ENCODE measurements at places on chromosomes 5 and 9.

DNA sequence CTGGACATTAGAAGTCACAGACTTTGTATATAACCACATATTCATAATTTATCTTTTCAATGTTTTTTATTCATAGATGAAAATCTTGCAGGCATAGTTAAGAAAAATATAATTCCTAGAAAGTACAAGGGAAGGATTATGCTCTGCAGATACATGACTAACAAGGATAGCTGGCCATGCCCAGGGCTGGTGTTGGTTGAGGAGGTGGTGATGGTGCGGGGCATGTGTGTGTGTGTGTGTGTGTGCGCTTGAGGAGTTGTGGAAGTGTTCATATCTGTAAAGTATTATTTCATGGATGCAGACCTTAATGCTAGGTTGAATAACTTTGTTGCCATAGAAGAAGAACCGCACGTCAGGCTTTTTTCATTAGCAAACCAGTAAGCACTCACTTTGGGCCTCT, 1.3 kb downstream of the S1PR3 start:
- no peak for DNase-seq

- peak; percentile 52 for DNase-seq
Measured at GRCh38 chr9:124673063-124673462, 98.0 kb downstream of the NR6A1 start.

DNA sequence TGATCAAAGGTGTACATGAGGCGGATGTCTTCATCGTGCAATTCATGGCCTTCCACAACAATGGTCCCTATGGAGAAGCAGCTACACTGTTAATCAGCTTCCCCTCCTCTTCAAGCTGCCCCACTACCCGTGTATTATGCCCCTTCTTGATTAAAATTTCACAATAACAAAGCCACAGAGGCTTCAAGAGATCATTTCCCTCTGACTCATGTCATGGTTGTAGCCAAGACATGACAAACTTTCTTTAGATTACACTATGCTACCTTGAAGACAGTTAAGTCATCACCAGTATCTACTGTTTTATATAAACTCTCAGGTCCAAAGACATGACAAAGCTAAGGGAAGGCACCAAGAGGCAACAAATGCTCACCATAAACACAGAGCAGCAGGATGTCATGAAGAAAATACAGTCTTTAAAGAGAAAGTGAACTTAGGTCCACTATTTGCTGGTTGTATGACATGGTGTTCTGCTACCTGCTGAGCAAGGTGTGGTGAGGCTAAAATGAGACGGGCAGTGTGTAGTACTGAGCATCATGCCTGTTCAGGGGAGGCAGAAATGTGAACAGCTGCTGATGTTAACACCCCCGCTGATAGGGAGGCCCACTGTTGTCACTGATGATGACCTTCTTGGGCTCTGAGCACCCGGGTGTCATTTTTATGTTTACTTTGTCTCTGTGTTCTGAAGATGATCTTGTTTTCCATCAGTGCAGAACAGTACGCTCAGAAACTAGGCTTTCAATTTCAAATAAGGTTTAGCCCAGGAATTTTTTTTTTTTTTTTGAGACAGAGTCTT, 48.3 kb downstream of the IARS1 start:
- DNase-seq = no peak

GRCh38 chr5:149559706-149560105, 8.5 kb upstream of the CSNK1A1 start:
- no peak for DNase-seq

GRCh38 chr5:133801955-133802751, 166.3 kb downstream of the C5orf15 start:
- DNase-seq = no peak

DNA sequence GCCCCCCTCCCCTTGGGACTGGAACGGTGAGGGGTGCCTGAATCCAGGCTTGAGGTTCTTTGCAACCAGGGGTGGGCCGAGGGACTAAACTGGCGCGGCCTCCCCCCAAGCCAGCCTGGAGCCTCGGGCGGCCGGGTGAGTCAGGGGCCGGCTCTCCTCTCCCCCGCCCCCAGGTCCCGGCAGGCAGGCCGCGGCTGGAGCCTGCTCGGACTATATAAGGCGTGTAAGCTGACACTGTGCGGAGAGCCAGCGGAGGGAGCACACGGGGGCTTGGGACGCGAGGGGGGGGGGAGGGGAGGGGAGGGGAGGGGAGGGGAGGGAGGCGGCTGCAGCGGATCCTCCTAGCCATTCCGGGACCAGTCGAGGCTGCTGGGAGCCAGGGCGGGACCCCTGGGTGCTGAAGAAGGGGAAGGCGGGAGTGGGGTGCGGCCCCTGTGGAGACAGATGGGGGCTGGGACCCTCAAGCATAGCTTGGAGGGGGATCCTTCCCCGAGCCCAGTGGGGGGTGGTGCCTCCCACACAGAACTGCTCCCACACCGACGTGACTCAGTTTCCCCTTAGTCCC, 595 bp downstream of the PDLIM7 start:
- DNase-seq = no peak

DNA sequence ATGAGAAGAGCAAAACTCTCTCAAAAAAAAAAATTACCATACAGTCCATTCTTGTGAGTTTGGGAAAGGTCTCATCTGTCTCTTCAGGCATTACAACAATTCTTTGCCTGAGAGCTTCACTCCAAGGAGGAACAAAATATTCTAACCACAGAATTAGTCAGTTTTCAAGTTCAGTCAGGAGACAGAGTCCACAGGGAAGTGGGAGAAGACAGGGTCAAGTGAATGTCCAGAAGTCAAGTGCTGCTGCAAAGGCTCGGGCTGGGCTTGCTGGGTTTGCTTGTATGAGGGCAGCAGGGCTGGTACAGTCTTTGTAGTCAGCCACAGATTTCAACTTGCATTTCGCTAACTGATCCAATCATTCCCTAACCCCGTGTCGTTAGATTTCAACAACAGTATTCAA, 17.6 kb upstream of the HEXB start:
- no peak for DNase-seq
